ENCODE measurements at places on chromosomes 3 and 15.

DNA sequence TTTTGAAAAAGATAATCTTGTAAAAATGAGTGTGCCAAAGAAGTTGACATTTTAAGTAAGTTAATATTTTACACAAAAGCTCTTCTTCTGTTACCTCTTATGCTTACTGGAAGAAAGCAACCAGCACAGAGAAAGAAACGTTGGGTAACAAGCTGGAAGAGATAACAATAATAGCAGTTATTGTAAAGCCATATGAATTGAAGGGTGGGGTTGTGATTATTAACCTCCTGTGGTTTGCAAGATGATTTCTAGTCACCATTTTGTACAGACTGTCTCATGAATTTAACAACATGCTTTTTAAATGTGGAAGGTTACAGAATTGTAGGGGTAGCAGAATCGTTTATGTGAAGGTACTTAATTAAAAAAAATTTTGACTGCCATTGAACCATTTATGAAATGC, 9.2 kb downstream of the RAP2B start:
- H3K36me3 ChIP-seq: peaks cover 17% of the 10 kb centered on the region
- no peak for DNase-seq
- peaks cover 14% of the 10 kb centered on the region for H3K4me1 ChIP-seq

DNA sequence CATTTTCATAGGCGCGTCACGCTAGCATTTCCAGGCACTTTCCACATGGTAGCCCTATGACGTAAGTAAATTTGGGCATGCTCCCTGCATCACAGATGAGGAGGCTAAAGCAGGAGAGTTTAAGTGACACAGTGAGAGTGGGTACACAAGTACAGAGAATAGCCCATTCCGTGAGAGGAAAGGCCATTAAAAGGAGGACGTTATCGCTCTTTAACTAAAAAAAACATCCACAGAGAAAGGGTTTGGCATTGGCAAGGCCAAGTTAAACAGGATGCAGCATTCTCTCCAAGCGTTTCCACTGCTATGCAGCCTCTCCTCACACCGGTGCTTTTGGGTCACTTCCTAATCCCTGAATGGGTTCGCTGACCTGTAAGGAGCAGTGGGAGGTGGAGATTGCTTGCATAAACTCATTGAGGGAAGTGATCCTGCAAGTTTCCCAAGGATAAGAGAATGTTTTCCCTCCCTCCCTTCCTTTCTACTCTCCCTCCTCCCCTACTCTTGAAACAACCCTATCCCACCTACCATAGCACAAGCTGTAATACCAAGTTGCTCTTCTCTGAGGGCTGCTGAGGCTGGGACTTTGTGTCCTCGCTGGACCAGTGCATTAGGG, 147.7 kb downstream of the VGLL4 start:
- DNase-seq: no peak
- no peaks in the 10 kb centered on the region for H3K27me3 ChIP-seq
- H3K4me3 ChIP-seq: no peak overlapping the region
- no peaks in the 10 kb centered on the region for H3K4me1 ChIP-seq
- H3K36me3 ChIP-seq: no peaks in the 10 kb centered on the region

DNA sequence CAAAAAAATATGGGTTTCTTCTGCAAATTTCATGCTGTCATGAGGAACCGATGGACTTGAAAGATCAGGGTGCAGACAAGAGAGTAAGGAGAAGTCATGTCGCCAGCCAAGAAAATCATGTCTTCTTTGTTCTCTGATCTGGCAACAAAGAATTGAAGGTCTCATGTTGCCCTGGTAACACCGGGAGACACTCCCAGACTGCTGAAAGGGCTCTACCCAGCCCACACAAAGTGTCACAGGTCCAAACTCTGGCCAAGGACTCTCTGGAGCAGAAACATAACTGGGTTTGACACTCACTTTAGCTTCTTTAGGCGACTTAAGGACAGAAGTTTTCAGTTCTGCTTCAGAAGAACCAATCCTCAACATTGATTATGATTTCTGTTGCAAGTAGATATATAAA, 42.9 kb downstream of the SIDT1 start:
- H3K4me3 ChIP-seq: no peak overlapping the region
- DNase-seq: no peak
- no peaks in the 10 kb centered on the region for H3K27me3 ChIP-seq
- peaks cover 11% of the 10 kb centered on the region for H3K36me3 ChIP-seq
- no peak overlapping the region for H3K27ac ChIP-seq

DNA sequence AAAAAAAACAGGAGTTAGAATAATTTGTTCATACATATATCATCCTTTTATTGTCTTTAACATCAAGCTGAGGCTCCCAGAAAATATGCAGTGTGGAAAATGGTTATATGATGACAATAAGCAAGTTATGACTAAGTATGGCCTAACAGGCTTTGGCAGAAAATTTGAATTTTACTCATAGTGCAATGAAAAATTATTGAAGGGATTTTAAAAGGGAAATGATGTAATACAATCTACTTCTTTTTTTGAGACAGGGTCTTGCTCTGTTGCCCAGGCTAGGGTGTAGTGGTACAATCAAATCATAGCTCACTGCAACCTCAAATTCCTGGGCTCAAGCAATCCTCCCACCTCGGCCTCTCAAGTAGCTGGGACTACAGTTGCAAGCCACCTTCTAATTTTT, 78.7 kb downstream of the FAIM start:
- no peak for DNase-seq
- H3K27ac ChIP-seq: peak overlapping the region; percentile 42
- peaks cover 4% of the 10 kb centered on the region for H3K36me3 ChIP-seq

DNA sequence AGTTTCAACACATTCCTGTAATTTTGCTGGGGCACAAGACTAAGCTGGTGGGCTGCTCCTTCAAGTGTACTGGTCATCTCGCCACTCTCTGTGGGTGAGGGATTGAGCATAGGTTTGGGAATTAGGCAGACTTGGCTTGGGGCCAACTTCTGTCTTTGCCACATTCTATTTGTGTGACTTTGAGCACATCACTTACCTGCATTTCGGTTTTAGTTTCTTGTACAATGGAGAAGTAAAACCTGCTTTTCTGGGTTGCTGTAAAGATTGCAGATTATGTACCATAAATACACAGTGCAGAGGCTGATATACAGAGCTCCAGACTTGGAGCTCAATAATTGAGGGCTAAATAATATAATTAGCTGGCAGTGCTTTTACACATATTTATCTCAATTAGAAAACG, 162.1 kb downstream of the C3orf38 start:
- no peak overlapping the region for H3K4me3 ChIP-seq
- no peaks in the 10 kb centered on the region for H3K4me1 ChIP-seq
- DNase-seq: no peak
- H3K36me3 ChIP-seq: no peaks in the 10 kb centered on the region
- H3K27ac ChIP-seq: no peak overlapping the region
- H3K27me3 ChIP-seq: no peaks in the 10 kb centered on the region

GRCh38 chr15:101813803-101814534, 2.0 kb downstream of the OR4F15 start:
- no peaks in the 10 kb centered on the region for H3K4me1 ChIP-seq
- no peak overlapping the region for H3K27ac ChIP-seq
- no peak for DNase-seq
- H3K27me3 ChIP-seq: no peaks in the 10 kb centered on the region
- H3K4me3 ChIP-seq: no peak overlapping the region
- H3K36me3 ChIP-seq: no peaks in the 10 kb centered on the region

- H3K27ac ChIP-seq: no peak overlapping the region
- no peak for DNase-seq
- H3K4me1 ChIP-seq: peaks cover 3% of the 10 kb centered on the region
- no peaks in the 10 kb centered on the region for H3K36me3 ChIP-seq
- no peaks in the 10 kb centered on the region for H3K27me3 ChIP-seq
These were observed 19.7 kb upstream of the TCAIM start for GRCh38 chr3:44318891-44319311.
